Cortex of kidney (tissue), 1 donor: ENCODE measurements at places on chromosomes 6 and 20.

- DNase-seq = no peak
Measured at GRCh38 chr6:13988049-13988738, 63.4 kb downstream of the RNF182 start.

- DNase-seq = no peak
Measured at GRCh38 chr6:20332441-20333006, 69.2 kb upstream of the E2F3 start.

- DNase-seq = no peak
Measured at GRCh38 chr20:49385465-49385864, 97.0 kb downstream of the KCNB1 start.

- DNase-seq = no peak
Measured at GRCh38 chr6:98840996-98841513, 6.7 kb downstream of the POU3F2 start.

- no peak for DNase-seq
Measured at GRCh38 chr6:42251911-42252637, 34.4 kb upstream of the MRPS10 start.

- no peak for DNase-seq
Measured at GRCh38 chr6:143146186-143146851, 85.6 kb downstream of the AIG1 start.

- DNase-seq = no peak
Measured at GRCh38 chr6:134111062-134111677, 58.7 kb upstream of the SLC2A12 start.
